ENCODE measurements at places on chromosomes 1 and 21.

DNA sequence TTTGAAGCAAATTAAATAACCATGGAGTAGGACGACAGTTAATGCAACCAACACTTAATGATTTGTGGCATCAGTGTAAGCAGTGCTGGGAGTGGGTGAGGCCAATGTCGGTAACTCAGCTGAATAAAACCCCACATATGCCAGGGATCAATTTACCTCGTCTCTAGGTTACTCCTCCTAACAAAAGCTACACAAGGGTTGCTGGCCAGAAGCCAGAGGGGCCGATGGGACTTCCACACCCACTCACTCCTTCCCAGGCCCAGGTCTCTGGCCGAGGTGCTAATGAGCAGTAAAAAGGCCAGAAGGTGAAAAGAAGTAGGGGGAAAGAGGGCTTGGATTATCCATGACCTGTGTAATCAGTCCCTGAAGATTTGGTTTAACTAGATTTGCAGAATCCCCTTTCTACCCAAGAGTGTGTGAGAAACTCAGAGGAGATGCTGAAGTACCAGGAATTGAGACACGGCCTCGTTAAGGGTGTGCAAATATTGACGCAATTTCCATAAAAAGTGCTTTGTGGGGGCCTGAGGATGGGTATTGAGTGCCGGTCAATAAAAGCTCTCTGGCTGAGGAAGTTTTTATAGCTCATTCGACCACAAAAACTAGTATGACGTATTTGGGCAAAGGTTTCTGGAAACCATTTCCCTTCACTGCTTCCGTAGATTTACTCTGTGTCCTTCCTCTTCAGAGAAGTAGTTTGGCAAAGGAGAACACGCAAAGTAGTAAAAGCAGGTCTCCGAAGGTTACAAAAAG lies 145.5 kb downstream of the TBX15 start:
- DNase-seq: no peak

GRCh38 chr1:208534599-208534897 lies 290.4 kb upstream of the PLXNA2 start:
- DNase-seq: no peak

- DNase-seq: no peak
Measured at GRCh38 chr1:230163205-230163604, 96.2 kb downstream of the GALNT2 start.

DNA sequence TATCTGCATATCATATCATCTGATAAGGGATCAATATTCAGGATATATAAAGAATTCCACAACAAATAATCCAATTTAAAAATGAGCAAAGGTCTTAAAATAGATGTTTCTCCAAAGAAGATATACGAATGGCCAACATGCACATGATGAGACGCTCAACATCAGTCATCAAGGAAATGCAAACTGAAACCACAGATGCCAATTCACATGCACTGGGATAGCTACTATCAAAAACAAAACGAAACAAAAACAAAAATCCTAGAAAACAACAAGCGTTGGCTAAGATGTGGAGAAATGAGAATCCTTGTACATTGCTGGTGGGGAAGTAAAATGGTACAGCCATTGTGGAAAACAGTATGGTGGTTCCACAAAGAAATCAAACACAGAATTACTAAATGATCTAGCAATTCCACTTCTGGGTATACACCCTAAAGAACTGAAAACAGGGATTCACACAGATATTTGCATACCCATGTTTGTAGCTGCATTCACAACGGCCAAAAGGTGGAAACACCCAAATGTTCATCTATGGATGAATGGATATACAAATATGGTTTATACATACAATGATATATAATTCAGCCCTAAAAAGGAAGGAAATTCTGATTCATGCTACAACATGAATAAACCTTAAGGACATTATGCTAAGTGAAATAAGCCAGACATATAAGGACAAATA lies 79.4 kb downstream of the PCSK9 start:
- no peak for DNase-seq

DNA sequence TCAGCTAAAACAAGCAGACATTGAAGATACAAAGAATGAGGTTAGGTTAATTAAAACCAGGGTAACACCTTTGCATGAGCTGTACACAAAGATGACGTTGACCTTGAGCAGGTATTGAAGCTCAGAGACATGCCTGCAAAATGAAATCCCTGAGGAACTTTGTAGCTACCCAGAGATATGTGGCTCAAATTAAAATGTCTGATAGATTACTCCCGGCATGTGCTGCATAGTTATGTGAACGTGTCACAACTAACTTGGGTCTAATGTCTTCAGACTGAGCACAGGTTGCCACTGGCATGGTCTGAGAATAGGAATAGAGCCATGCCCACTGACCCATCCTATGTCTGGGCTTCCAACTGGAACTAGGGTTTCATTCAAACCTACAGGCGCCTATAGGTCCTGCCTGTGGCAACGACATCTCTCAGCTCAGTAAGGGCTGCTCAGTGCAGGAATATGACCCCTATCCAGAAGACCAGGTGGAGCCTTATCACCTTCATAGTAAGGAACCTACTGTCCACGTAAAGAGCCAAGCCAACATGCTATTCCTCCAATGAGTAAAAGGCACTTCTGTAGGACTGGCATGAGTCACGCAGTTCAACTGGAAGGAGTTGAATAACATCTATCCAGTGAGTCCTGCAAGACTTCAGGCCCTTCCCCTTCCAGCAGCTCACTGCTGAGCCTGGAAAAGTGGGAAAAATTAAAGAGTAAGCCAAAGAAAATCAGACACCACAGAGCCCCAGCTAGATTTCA lies 60.7 kb downstream of the PRKAB2 start:
- no peak for DNase-seq

GRCh38 chr1:156582388-156583017 lies 3.0 kb downstream of the TTC24 start:
- no peak for DNase-seq

DNA sequence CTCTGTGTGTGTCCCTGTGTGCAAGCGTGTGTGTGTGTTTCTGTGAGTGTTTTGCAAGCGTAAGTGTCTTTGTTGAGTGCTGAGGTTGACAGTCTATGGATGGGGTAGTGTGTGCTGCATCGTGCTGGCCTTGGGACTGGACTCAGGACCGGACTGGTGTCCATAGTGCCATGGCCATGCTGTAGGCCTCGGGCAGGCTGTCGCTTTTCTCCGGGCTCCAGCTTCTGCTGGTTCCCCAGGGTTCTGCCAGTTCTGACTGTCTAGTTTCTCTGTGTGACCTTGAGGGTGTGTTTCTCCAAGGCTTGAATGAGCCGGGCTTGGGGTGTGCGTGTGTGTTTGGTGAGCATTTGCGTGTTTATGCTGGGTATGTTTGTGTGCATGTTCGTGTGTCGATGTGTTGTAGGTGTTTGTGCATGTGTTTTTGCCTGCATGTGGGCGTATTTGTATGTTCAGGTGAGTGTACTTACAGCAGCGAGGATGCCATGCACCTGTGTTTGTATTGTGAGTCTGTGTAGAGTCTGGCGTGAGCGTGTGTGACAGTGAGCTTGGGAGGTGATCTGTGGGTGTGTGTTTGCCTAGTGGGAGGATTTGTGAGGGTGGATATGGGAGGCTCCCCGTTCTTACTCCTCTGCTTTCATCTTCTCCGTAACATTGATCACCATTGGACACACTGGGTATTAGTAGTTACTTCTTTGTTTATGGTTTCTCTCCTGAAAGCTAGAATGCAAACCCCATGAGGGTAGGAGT lies 51.7 kb upstream of the POU3F1 start:
- DNase-seq: no peak

- no peak for DNase-seq
Measured at GRCh38 chr21:33228455-33228854, 1.3 kb upstream of the IFNAR2 start.

- DNase-seq: no peak
Measured at GRCh38 chr21:45060089-45060488, 14.3 kb upstream of the ADARB1 start.

DNA sequence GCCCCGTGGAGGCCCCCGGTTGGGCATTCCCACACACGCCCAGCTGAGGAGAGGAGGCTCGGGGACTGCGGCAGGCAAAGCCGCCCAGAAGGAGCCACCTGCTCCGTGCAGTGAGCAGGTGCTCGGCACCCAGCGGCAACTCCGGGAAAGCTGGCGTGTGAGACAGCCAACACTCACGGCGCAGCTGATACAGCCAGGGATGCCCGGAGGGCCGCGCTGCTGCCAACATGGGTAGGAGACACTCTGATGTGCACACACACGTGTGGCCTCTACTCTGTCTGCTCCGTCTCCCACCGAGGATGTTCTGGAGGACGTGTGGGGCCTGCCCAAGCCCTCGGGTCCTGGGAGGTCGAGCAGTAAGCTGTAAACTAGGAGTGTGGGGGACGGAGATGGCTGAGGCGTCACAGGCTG lies 12.9 kb downstream of the MORN1 start:
- no peak for DNase-seq

DNA sequence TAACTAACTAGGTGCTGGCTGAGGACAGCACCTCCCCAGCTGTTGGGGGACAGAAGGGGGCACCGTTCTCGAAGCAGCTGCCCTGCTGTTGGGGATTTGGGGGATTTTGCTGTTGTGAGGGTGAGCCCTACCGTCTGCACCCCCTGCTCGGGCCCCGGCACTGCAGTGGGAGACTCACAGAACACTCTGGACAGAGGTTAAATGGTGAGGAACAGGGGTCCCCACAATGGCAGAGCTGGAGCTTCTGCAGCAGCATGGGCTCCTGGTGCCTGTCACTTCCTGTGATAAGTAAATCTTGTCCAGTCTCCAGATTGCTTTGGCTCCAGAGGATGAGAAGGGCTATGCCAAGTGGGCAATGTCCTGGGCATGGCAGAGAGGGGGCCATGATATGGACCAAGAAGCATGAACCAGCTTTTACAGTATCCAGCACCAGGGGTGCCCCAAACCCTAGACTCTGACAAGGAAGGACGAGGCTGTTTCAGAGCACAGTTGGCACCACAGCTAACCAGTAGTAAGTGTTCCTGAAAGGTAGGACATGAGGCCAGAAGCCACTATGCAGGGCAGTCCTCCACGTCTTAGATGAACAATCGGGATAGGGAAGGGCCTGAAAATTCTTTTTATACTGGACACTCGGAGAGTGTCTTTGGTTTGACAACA lies 365.1 kb upstream of the VAMP3 start:
- DNase-seq: no peak

DNA sequence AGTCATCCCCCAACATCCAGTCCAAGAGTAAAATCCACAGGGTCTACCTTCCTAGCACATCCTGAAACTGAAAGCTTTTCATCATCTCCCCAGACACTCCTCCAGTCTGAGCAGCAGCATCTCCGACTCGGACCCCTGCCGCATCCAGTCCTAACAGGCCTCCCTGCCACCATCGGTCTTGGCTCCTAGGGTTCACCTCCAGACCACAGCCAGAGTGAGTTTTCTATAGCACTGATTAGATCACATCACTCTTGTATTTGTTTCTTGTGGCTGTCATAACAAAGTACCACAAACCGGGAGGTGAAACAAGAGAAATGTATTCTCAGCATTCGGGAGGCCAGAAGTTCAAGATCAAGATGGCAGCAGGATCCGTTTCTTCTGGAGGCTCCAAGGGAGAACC lies 187.8 kb downstream of the TOMM20 start:
- DNase-seq: no peak

DNA sequence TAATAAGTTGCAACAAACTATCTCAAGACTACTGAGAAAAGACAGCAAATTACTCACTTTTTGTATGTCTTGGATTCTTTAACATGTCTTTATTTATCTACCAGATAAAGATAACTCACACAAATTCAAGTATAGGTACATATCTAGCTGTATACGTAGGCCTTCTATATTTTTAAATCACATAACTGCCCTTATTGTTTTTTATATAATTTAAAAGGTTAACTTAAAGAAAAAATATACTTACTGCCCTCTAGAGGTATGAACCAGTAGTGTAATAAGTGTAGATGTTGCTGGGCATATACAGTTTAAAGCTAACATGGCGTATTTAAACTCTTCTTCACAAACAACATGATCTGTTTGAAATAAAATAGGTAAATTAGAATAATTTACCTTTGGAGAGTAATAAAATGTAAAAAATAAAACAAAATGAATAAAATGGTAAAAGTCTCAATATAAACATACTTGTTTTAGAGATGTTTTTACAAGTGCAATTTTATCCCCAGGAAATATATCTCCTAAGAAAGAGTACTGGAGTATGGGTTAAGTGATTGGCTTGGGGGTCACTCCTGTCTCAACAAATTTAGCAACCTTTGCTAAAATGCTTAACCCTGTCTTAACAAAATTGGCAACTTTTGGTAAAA lies 235.2 kb downstream of the KCNT2 start:
- no peak for DNase-seq

DNA sequence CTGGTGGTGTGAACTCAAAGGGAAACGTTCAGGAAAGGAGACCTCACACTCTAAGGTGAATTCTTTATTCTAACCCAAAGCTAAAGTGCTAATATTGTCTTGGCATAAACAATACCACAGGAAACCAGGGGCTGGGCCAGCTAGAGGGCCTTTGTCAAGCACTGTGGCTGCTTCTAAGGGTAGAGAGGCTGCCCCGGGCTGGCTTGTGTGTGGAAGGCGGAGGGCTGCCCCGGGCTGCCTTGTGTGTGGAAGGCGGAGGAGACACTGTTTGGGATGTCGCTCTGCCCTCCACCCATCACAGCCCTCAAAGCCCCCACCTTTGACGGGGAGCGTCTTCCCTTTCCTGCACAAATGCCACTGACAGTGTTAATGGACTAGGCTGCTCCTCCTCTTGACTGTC lies 216.8 kb downstream of the TOMM20 start:
- DNase-seq: no peak

GRCh38 chr1:64929221-64929620 lies 37.1 kb downstream of the JAK1 start:
- no peak for DNase-seq

- no peak for DNase-seq
Measured at GRCh38 chr1:159341736-159342135, 39.6 kb downstream of the FCER1A start.

DNA sequence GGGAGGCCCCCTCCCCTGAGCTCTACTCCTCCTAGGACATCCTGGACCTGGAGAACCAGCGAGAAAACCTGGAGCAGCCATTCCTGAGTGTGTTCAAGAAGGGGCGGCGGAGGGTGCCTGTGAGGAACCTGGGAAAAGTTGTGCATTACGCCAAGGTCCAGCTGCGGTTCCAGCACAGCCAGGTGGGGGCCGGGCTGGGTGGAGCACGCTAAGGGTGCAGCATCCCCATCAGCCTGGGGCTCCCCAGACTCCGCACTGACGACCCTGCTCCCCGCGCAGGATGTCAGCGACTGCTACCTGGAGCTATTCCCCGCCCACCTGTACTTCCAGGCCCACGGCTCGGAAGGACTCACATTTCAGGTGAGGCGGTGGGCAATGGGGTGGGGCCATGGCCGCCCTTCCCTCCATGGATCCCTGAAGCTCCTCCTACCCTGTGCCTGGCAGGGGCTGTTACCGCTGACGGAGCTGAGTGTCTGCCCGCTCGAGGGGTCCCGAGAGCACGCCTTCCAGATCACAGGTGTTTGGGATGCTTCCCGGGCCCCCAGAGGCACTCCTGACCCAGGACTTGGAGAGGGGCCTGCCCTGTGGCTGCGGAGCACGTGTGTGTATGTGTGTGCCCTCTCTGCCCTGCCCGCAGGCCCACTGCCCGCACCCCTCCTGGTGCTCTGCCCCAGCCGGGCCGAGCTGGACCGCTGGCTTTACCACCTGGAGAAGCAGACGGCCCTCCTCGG lies 4.1 kb downstream of the PLEKHN1 start:
- DNase-seq: no peak
